ENCODE measurements at places on chromosomes 7 and 10. TPM values are rescaled to one million over a fixed set of nuclear protein-coding genes. Genes with fewer than 3 reads are reported as not detected.

The STN1 gene
- total RNA-seq = 29.7 TPM

The TFR2 gene
- 0.13 TPM for total RNA-seq

The THSD7A gene
- 0.70 TPM for total RNA-seq

GRCh38 chr10:122458693-122459092 lies 2.7 kb upstream of the HTRA1 start:
- no peak for DNase-seq

GRCh38 chr10:113228530-113228929 lies 278.5 kb downstream of the TCF7L2 start:
- no peak for DNase-seq

GRCh38 chr10:97575127-97575668 lies 2.6 kb downstream of the ANKRD2 start:
- no peak for DNase-seq

- peak; percentile 91 for DNase-seq
Observed at GRCh38 chr10:92757066-92757710, 67.4 kb downstream of the HHEX start.

DNA sequence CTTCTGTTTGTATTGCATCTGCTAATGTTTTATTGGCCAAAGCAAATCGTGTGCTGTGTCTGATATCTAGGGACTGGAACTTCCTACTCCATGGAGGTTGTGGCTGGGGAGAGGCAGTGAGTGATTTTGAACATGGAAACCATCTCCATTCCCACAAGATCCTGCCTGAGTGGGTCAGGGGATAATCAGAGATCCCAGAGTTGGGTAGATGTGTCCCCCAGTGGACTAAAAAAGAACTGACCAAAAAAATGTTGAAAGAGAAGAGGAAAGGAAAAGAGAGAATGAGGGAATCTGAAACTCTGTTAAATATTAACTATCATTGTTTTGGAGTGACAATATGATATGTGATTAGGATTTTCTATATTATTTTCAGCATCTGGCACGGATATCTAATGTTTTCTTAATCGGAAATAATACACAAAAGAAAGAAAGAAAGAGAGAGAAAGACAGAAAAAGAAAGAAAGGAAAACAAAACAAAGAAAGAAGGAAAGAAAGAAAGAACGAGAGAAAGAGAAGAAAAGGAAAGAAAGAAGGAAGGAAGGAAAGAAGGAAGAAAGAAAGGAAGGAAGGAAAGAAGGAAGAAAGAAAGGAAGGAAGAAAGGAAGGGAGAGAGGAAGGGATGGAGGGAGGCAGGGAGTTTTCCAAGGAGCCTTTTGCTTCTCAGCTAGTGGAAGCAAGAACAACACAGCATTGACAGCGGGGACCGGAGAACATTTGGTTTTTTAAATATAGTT lies 638.5 kb downstream of the CCSER2 start:
- no peak for DNase-seq
